ENCODE measurements at places on chromosomes 3 and 15.

- DNase-seq, result no peak
Measured at GRCh38 chr15:55587321-55588069, 650 bp downstream of the PYGO1 start.

DNA sequence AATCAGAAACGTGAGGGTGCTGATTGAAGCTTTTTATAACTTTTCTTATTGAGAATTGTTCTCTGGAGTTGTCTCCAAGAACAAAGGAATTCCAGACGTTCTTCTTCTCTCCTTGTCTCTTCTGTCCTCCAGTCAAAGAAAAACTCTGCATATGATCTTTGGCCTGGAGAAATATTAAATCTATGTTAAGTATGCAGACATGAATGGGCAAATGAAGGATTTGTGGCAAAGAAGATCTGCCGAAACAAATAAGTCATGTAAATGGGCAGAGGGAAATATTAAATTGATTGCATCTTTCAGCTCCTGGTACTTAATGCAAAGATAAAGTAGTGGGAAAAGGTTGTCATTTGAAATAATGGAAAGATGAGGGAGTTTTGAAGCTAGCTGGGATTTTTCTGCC, 74.9 kb downstream of the IGF1R start:
- no peak for DNase-seq

GRCh38 chr15:65095747-65096104, 19.2 kb downstream of the KBTBD13 start:
- no peak for DNase-seq

DNA sequence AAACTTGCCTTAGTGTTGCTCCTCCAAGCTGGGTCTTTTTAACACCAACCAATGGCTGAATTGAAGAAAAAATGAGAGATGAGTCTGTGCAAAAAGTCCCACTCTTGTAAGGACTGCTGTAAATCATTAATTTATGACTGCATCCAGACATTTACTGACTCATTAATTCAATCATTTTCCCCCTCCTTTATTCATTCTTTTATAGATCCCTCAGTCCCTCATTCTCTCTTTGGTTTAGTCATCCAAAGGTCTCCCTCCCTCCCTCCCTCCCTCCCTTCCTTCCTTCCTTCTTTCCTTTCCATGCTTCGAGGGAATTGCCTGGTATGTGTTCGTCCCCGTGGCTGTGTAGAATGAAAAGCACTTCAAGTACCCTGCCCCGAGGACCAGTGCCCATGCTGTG, 35.3 kb upstream of the MRPS22 start:
- DNase-seq, result no peak

- DNase-seq, result no peak
Measured at GRCh38 chr3:70112751-70113150, 113.2 kb downstream of the SAMMSON start.

GRCh38 chr3:49158792-49159191, 7.3 kb downstream of the CCDC71 start:
- DNase-seq, result no peak

GRCh38 chr15:45185069-45185779, 2.5 kb downstream of the SHF start:
- no peak for DNase-seq

DNA sequence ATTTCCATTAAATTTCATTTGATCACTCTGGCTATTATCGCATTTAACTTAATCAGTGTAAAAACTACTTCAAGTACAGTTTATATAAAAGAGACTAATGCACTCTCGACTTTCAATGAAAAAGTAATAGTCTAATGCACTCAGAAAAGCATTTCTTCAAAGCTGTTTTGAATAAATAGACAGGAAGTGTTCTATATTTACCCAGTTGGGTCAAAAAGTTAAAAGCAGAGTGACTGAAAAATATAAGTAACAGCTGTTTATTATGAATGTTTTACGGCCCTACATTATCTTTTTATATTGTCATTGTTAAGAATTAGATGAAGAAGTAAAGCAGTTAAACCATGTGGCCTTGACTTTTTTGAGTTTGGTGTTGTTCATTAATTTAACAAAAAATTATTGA, 391.8 kb downstream of the ZPLD1 start:
- DNase-seq, result no peak

GRCh38 chr3:9111417-9111816, 138.0 kb downstream of the SRGAP3 start:
- no peak for DNase-seq

DNA sequence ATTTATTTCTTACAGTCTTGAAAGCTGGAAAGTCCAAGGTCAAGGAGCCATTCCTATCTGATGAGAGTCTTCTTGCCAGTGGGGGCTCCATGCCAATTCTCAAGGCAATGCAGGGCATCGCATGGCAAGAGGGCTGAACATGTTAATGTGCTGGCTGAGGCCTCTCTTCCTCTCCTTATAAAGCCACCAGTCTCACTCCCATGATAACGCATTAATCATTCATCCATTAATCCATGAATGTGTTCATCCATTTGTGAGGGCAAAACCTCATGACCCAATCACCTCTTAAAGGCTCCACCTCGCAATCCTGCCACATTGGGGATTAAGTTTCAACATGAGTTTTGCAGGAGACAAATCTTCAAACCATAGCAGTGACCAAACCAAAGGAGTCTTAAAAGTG, 118.3 kb downstream of the PROS1 start:
- DNase-seq, result no peak

DNA sequence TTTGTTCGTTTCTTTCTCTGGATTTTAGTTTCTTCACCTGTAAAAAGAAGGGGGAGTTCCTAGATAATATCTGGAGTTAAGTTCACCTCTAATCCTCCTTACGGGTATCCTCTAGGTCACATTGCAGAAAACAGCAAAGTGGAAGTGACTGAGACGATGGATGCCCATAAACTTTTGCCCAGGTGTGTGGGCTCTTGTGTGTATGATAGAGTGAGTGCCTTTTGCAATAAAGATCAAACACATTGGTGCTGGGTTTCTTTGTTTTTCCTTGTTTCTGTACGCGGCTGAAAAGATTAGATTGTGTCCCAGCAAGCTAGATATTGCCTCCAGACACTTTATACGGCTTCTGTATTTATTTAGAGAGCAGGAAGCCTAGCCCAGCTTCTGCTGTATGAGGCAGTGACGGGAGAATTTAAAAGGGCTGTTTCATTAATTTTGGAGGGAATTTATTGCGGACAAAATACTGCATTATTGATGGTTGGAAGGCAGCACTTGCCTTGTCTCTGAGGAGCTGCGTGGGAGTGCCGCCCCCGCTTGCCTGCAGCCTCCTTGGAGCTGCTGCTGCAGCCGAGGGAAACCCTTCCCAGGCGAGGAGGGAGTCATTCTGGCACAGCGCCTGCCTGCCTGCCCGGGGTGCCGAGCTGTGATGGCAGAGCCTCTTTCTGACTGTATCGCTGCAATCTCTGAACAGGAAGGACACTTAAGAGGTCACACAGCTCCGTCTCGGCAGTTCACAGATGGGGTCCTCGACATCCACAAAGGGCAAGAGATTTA, 38.5 kb downstream of the PYDC2 start:
- peak; percentile 58 for DNase-seq

- DNase-seq, result no peak
Measured at GRCh38 chr3:57048728-57049127, 11.7 kb upstream of the SPATA12 start.

- no peak for DNase-seq
Measured at GRCh38 chr15:87496795-87497194, 759.7 kb downstream of the NTRK3 start.

DNA sequence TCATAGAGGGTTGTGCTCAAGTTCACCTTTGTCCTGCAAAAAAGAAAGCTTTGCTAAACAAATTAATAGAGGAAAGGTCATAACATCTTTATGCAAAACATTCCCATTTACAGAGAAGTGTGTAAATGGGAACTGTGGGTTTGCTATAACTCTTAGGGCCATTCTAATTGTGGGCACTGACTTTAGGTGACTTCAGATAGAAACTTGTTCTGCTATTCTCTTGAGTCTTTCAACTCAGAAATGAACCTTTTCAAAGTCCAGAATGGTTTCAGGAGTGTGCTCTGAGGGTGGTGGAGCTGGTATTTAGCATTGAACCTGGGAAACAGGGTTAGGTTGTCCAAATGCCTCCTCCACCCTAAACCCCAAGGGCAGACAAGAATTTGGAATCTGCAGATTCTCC, 34.0 kb downstream of the SPTSSB start:
- DNase-seq, result no peak

- no peak for DNase-seq
Measured at GRCh38 chr3:61570813-61571212, 9.4 kb downstream of the PTPRG start.

DNA sequence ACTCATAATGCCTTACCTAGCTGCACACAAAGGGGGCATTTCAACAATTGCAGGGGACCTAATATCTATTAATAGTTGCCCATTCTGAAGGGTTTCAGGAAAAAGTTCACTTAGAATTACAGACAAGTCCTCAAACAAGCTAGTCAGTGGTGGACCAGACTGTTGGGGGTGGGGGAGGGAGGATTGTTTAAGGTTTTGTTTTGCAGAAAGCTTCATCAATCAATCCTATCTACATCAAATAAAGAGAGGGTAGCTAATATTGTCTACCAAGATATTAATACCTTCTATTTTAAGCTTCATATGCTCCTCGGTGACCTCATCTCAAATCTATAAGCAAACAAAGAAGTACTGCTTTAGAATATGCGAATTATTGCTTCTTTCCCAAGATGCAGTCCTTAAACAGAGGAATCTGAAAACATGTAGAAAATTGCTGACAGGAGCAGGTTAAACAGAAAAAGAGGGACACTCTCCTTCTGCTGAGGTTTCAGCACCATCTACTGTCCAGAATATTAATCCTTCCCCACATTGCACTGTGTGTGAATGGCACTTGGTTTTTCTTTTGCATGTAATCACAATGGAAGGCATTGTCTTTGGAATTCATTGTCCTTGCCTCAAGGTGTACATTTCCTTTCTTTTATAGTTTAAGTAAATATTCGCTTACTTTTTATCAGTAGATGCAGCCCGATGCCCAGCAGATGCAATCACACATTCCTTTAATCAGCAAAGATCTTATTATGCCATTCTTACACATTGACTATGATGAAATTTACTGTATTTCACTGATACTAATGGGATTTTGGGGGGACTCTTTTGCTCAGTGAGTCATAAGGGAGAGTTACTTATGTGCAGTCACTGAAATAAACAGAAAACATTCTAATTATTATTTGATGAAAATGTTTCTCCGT, 94.7 kb downstream of the IL5RA start:
- DNase-seq, result peak; percentile 46

- no peak for DNase-seq
Measured at GRCh38 chr15:90931575-90931827, 848 bp downstream of the HDDC3 start.

- DNase-seq, result no peak
Measured at GRCh38 chr3:187840856-187841255, 95.6 kb upstream of the BCL6 start.

DNA sequence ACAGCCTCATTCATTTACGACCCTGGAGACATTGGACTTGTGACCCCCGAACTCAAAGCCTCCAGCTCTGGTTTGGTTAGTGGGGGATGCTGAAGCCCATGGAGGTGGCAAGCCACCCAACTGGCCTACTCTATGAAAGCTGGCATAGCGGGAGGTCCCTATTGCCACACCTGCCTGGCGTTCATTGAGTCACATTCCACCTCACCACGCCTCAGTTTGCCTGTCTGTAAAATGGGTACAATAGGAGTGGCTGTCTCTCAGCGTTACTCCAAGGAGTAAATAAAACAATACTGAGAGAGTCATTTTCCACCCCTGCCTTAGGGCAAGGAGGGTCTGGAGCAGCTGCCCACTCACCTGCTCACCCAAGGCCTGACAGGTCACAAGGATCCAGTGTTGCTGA, 60.2 kb downstream of the NUP210 start:
- DNase-seq, result no peak

- no peak for DNase-seq
Measured at GRCh38 chr15:86317384-86317740, 237.7 kb downstream of the AGBL1 start.

DNA sequence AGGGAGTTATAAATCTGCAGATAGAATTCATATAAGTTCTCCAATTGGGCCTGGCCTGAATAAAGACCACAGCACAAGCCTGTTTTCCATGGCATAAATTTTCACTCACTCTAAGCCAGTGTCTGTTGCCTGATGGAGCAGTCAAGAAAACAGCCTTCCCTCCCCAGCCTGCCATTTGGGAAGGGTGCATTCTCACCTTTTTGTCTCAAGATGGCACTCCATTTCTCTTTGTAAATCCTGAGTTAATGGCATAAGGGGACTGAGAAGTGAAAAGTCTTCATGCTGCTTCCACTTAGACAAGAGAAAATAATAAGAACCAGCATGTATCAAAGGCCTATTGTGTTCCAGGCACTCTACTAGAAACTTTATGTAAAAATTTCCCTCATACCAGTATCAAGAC, 115.6 kb upstream of the MANF start:
- DNase-seq, result no peak

DNA sequence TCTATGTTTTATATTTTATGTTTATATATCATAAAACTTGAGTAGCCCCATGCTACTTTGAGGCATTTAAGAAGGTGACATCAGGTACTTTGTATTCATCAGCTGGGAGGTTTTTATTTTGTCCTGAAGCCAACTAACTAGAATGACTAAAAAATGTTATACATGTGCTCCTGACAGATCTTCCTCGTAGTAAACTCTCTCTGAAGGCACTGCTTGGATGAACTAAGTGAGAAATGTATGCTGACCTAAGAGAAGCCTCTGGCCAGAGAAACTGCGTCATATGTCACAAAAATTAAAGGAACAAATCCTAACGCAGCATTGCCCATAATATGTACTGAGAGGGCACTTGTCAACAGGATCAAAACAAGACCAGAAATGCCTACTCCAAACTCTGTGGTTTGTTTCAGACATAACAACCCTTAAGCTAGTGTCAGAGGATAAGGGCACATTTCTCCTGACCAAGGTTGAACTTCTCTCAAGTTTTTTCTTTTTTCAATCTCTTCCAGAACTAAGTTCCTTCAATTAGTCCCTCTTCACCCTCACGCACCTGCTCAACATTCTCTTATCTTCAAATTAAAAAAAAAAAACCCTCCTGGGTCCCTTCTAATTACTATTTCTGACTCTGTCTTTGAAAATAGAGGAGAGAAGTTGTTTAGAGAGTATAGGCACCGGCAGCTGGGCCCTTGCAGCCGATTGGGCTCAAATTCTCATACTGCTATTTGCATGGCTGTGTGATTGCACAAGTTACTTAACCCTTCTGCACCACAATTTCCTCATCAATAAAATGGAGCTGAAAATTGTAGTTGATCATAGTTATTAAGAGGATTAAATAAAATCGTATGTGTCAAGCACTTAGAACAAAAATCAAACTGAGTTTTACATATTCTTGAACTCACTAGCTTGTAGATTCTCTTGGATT, 159.0 kb downstream of the FRMD5 start:
- no peak for DNase-seq

DNA sequence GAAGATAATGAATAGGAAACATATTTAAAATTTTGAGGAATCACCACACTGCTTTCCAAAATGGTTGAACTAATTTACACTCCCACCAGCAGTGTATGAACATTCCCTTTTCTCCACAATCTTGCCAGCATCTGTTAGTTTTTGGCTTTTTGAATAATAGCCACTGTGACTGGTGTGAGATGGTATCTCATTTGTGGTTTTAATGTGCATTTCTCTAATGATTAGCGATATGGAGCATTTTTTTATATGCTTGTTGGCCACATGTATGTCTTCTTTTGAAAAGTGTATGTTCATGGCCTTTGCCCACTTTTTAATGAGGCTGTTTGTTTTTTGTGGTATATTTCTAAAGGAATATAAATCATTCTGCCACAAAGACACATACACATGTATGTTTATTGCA, 166.3 kb downstream of the NECTIN3 start:
- DNase-seq, result no peak

GRCh38 chr3:66585520-66586095, 84.8 kb upstream of the LRIG1 start:
- no peak for DNase-seq
